A673 (cell line): ENCODE measurements at places on chromosomes 2 and 18.

DNA sequence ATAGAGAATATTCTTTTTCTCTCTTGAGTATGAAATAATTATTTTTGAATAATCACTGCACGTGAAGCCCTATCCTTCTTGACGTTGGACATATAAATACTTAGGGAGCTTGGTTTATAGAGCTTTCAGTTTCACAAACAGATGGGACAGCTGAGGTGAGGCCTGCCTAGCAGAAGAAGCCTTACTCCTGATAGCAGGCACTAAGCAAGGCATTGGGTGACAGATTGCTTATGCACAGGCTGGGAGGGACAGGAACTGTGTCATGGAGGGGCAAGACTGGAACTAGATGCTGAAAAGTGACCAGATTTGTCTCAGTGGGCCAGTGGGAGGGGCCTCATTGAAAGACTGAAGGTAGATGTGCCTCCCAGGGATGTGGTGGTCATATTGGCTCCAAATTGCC, 220.8 kb downstream of the NEDD4L start:
- no peak for DNase-seq

- DNase-seq = peak; percentile 22
These were observed 182.5 kb upstream of the OSR1 start for GRCh38 chr2:19540739-19541525.

GRCh38 chr2:150624001-150624401, 136.5 kb upstream of the RND3 start:
- DNase-seq = peak; percentile 27

DNA sequence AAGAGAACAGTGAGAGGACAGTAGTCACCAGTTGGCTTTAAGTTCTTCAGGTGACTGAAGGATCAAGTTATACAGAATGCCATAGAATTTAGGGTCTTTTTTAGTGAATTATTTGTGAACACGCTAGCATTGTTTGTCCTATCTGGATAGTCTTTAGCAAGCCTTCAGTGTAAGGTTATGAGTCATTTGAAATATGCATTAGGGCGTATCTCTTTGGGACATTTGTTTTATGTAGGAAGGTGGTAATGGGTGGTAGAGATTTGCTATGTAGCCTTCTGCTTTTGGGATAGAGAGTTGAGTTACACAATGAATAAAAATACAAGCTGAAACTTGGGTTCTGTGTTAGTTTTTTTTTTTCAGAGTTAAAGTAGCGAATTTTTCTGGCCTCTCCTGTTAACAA, 13.0 kb downstream of the ACTR2 start:
- DNase-seq = no peak

DNA sequence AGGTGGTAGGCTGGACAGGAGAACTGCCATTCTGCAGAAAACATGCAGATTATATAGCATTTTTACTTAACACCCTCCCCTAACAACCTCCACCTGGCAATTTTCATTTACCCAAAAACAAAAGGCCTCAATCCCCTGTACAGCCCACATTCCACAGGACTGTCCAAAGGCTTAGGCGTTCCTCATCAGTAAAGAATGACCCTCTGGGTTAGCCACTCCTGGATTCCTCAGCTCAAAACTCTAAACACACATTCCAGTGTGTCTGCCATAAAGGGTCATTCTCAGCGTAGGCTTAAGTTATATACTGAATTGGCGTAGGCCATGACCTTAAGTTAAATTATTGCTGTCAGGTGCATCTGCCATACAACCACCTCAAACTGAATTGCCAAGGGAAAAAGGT, 261.8 kb upstream of the CHAC2 start:
- DNase-seq = no peak

DNA sequence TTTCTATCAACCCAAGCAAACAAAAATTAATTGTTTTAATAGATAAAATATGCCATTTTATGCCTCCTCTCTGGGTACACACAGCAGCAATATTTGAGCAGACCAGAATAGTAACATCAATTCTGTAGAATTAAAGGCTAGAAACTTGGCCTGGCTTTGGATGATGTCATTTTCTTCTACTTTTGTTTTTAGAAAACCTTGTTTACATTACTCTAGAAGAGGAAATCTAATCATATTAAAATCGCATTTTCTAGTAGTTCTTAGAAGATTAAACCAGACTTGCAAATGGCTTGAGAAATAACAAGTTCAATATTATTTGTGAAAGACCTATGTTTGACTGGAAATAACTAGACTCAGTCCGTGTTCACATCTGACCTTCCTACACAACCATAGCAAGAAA, 102.3 kb upstream of the RFX8 start:
- DNase-seq = no peak

GRCh38 chr18:6106091-6106685, 210.9 kb upstream of the TMEM200C start:
- no peak for DNase-seq

GRCh38 chr18:63774511-63774910, 707 bp upstream of the SERPINB7 start:
- no peak for DNase-seq
